Keratinocyte (primary cell): ENCODE measurements at places on chromosomes 1 and 21.
A peak's percentile ranks its signal among the peaks of the same experiment; 100 is the strongest.

DNA sequence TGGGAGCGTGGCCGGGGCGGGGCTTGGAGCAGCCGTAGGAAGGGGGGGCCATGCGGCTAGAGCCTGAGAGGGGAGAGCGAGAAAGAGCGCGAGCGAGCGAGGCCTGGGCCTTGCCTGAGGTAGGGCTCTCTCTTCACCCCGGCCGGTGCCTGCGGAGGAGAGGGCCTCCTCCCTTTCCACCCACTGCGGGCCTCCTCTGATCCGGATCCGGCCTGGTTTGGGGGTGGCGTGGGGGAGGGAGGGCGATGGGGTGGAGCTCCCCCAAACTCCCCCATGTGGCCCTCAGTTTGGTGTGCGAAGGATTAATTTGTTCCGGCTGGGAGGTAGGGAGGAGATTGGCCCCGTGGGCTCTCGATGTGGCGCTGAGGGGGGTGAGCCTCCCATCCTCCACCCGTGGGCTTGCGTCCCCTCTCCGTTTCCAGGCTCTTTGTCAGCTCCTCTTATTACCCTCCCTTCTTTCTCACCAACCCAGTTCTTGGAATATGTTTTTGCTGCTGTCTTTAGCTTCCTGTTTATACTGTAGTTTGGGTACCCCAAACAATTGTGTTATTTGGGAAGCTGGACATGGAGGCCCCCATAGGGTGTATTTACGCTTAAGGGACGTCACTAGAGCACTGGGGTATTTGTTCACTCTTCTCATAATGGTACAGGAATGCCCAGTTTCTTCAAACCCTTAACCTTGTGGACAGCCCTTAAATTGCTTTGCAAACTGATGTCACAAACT lies 685 bp downstream of the UBAP2L start:
- no peaks in the 10 kb centered on the region for H3K27me3 ChIP-seq
- peaks cover 27% of the 10 kb centered on the region for H3K36me3 ChIP-seq
- no peak for DNase-seq
- peaks cover 16% of the 10 kb centered on the region for H3K4me1 ChIP-seq

DNA sequence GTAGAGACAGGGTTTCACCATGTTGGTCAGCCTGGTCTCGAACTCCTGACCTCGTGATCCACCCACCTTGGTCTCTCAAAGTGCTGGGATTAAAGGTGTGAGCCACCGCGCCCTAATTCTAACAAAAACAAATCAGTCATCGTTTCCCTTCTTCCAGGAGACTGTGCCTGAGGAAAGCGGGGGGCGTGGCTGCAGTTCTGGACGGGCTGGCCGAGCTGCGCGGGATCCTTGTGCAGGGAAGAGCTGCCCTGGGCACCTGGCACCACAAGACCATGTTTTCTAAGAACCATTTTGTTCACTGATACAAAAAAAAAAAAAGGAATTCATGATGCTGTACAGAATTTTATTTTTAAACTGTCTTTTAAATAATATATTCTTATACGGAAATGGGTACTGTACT lies 104.2 kb downstream of the WDR4 start:
- H3K27me3 ChIP-seq: peaks cover 23% of the 10 kb centered on the region
- no peak overlapping the region for H3K27ac ChIP-seq
- no peak for DNase-seq
- no peaks in the 10 kb centered on the region for H3K4me1 ChIP-seq

DNA sequence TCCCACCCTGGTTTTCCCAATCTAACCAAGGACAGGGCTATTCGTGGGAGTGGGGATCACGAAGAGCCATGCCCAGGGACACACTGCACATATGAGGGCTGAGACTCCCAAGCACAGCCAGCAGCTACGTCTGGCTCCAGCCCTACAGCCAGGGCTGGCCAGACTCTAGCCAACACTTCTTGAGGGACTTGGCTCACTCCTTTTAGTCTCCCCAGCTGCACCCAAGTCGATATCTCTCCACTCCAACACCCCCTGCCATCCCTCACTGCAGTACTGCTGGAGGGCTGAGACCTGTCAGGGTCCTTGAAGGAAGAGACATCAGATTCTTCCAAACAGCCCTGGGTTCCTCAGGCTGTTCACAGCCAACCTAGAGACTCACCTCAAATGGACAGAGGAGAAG lies 62.6 kb downstream of the CD46 start:
- peaks cover 24% of the 10 kb centered on the region for H3K4me1 ChIP-seq
- no peak for DNase-seq
- H3K36me3 ChIP-seq: peaks cover 49% of the 10 kb centered on the region
- no peak overlapping the region for H3K27ac ChIP-seq
- H3K4me3 ChIP-seq: no peak overlapping the region

DNA sequence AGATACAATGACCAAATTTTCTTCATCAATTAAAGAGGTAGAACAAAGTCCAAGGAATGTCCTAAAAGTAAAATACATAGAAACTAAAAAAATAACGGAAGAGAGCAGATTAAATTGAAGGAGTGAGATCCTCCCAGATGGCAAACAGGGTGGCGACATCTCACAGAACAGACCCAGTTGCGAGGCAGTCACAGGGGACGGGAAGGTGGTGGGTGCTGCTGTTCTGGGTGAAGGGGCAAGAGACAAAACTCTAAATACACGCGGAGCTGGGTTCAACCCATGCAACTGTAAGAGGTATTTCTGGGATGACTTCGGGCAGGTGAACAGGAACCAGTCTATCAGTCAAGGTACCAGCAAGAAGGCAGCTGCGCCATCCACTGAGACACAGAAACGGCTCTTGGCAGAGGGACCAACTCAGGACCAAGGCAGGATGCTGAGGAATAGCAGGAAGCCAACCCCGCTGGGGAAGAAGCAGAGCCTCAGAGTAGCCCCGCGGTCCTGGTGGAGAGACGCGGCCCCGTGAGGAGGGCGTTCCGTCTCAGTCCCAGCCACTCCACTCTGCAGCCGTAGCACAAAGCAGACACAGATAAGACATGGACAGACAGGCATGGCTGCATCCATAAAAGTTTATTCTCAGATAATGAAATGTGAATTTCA lies 32.2 kb downstream of the WDR4 start:
- H3K4me3 ChIP-seq: no peak overlapping the region
- H3K36me3 ChIP-seq: peaks cover 40% of the 10 kb centered on the region
- no peaks in the 10 kb centered on the region for H3K27me3 ChIP-seq
- H3K4me1 ChIP-seq: no peaks in the 10 kb centered on the region
- no peak for DNase-seq
- no peak overlapping the region for H3K27ac ChIP-seq

- peaks cover 25% of the 10 kb centered on the region for H3K36me3 ChIP-seq
- no peak for DNase-seq
- H3K4me1 ChIP-seq: peaks cover 2% of the 10 kb centered on the region
- H3K4me3 ChIP-seq: no peak overlapping the region
- no peaks in the 10 kb centered on the region for H3K27me3 ChIP-seq
Observed at GRCh38 chr1:53288002-53288789, 39.7 kb downstream of the LRP8 start.

DNA sequence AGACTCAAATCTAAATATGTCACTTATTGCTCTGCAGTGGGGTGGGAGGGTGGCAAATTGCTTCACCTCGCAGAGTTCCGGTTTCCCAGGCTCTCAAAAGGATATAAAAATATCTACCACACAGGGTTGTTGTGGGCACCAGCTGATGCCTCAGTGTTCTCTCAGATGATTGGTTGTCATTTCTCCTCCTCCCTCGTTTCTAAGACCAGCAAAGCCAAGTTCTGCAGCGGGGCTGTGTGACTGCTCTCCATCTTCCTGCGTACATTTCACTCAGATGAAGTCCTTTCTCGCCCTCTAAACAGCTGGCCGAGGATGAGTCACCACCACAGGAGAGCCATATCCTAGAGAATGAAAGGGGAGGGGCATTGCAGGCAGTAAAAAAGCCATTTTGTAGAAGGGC lies 35.0 kb upstream of the VWA5B1 start:
- H3K36me3 ChIP-seq: no peaks in the 10 kb centered on the region
- H3K4me3 ChIP-seq: no peak overlapping the region
- H3K27ac ChIP-seq: no peak overlapping the region
- H3K4me1 ChIP-seq: no peaks in the 10 kb centered on the region

DNA sequence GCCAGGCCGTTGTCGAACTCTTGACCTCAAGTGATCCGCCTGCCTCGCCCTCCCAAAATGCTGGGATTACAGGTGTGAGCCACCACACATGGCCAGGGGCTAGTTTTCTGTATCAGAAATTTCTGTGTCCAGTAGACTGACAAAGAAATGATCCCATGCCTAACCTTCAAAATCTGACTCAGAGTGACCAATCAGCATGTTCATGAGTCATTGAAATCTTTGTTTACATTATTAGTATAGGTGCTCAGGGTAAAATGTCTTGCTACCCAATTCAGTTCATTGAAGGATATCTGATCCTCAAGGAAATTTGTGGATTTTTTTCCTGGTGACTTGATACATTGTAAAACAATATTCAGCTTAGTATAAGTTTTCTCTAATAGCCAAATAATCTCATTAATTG lies 11.0 kb upstream of the LDLRAD2 start:
- no peak overlapping the region for H3K4me3 ChIP-seq
- no peak overlapping the region for H3K27ac ChIP-seq
- H3K36me3 ChIP-seq: no peaks in the 10 kb centered on the region
- H3K4me1 ChIP-seq: no peaks in the 10 kb centered on the region

GRCh38 chr1:67579623-67580394 lies 105.2 kb upstream of the GADD45A start:
- peak overlapping the region; percentile 51 for H3K27ac ChIP-seq
- no peaks in the 10 kb centered on the region for H3K27me3 ChIP-seq
- peaks cover 41% of the 10 kb centered on the region for H3K4me1 ChIP-seq
- no peak for DNase-seq
- H3K4me3 ChIP-seq: no peak overlapping the region
- no peaks in the 10 kb centered on the region for H3K36me3 ChIP-seq

DNA sequence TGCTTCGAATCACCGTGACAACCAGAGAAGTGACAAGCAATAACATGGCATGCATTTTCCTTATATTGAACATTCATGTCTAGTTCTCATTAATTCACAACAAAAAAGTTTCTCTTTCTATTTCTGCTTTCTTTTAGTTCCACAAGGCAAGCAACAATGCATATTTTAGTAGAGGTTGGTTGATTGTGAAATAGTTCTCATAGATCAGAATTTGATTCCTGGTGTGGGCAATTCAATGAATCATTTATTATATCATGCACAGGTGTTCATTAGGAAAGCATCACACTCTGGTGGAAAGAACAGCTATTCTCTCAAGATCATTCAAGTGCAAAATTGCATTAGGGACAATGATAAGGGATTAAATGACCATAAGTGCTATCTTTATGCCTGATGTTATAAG lies 980.9 kb downstream of the BRINP3 start:
- H3K36me3 ChIP-seq: no peaks in the 10 kb centered on the region
- no peaks in the 10 kb centered on the region for H3K4me1 ChIP-seq
- no peak for DNase-seq
- no peaks in the 10 kb centered on the region for H3K27me3 ChIP-seq
- H3K27ac ChIP-seq: no peak overlapping the region

DNA sequence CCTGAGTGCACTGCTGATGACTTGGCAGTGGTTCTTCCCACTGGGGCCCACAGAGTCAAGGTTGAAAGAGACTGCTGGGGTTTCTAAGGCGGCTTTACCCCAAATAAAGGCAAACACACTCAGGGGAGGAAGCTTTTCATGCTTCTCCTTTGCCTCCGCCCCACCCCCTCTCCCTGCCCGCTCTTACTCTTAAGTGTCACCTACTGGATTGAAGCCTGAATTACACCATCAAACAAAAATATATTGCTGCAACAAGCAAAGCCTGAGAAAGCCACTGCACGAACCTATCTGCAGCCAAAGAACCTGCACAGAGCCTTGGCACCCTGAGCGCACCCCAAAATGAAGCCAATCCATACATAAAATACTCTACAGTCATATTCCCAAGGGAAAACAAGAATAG lies 63.1 kb downstream of the PTGFR start:
- H3K4me3 ChIP-seq: no peak overlapping the region
- no peaks in the 10 kb centered on the region for H3K4me1 ChIP-seq
- no peaks in the 10 kb centered on the region for H3K27me3 ChIP-seq

GRCh38 chr1:118151312-118151937 lies 33.6 kb downstream of the SPAG17 start:
- H3K4me1 ChIP-seq: peaks cover 12% of the 10 kb centered on the region
- H3K36me3 ChIP-seq: no peaks in the 10 kb centered on the region
- H3K4me3 ChIP-seq: no peak overlapping the region
- no peaks in the 10 kb centered on the region for H3K27me3 ChIP-seq

DNA sequence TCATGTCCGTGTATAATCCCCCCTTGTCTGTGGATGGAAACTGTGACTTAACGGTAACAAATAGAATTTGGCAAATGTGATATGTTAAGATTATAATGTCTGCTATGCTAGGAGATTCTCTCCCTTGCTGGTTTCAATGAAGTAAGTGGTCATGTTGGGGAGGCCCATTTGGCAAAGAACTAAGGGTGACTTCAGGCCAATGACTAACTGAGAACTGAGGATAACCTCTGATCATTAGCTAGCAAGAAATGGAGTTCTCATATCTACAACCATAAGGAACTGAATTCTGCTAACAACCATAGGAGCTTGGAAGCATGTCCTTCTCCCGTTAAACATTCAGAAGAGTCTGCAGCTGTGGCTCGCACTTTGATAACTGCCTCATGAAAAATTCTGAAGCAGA lies 2.3 kb downstream of the IFI44L start:
- DNase-seq: no peak
- no peaks in the 10 kb centered on the region for H3K27me3 ChIP-seq
- H3K4me3 ChIP-seq: no peak overlapping the region

DNA sequence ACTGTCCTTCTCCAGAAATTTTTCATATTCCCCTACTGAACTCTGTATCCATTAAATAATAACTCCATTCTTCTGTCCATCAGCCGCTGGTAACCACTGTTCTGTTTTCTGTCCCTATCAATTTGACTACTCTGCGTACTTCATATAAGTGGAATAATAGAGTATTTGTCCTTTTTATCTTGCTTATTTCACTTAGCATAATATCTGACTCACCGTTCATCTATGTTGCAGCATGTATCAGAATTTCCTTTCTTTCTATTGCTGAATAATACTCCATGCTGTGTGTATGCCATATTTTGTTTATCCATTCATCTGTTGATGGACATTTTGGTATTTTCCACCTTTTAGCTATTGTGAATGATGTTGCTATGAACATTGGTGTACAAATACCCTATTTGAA lies 71.9 kb downstream of the CEP350 start:
- H3K4me1 ChIP-seq: no peaks in the 10 kb centered on the region
- no peak for DNase-seq
- no peak overlapping the region for H3K4me3 ChIP-seq
- H3K27me3 ChIP-seq: no peaks in the 10 kb centered on the region
- H3K36me3 ChIP-seq: no peaks in the 10 kb centered on the region

DNA sequence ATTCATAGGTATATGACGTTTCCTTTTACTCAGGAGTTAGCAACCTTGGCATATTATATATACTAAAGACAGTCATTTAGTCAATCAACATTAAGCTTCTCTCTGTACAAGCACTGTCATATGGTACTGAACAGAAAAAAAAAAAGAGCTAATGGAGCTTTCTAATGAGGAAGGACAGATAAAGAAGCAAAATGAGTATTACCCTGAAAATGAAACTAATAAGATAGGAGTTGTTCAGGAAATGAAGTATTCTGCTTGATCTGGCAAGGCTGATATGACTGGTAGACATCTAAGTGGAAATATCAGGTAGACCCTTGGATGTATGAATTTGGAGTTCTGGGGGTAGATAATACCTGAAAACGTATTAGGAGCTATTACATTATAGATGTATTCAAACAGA lies 4.3 kb upstream of the IKBKE start:
- no peak overlapping the region for H3K4me3 ChIP-seq
- H3K27ac ChIP-seq: no peak overlapping the region
- no peak for DNase-seq
- H3K27me3 ChIP-seq: no peaks in the 10 kb centered on the region
- peaks cover 35% of the 10 kb centered on the region for H3K4me1 ChIP-seq
- peaks cover 4% of the 10 kb centered on the region for H3K36me3 ChIP-seq

- H3K36me3 ChIP-seq: no peaks in the 10 kb centered on the region
- H3K4me1 ChIP-seq: no peaks in the 10 kb centered on the region
- no peaks in the 10 kb centered on the region for H3K27me3 ChIP-seq
- no peak for DNase-seq
- no peak overlapping the region for H3K4me3 ChIP-seq
- no peak overlapping the region for H3K27ac ChIP-seq
Observed at GRCh38 chr1:107357376-107357775, 216.5 kb downstream of the NTNG1 start.
